ENCODE measurements at places on chromosomes 3 and 15. TPM values are rescaled to one million over a fixed set of nuclear protein-coding genes. Genes with fewer than 3 reads are reported as not detected.

The NDUFB5 gene
- 126 TPM for polyA plus RNA-seq

The RGMA gene
- 0.65 TPM for polyA plus RNA-seq

DNA sequence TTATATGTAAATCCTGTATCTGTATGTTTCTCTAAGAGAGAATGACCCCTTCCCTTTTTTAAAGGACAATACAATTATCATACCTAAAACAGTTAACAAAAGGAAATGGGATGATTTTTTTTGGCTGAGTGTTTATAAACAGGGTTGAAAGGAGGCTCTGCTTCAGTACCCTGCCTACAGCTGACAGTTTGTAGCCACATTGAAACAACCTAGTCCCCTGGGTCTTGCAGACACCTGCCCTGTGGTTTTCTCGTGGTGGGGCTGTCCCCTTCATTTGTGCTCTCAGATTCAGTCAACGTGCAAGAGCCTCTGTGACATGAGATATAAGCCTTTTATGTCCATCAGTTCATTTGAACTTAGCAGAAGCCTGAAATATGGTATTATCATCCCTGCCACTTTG is 2.3 kb upstream of the HMCES start:
- DNase-seq: no peak

DNA sequence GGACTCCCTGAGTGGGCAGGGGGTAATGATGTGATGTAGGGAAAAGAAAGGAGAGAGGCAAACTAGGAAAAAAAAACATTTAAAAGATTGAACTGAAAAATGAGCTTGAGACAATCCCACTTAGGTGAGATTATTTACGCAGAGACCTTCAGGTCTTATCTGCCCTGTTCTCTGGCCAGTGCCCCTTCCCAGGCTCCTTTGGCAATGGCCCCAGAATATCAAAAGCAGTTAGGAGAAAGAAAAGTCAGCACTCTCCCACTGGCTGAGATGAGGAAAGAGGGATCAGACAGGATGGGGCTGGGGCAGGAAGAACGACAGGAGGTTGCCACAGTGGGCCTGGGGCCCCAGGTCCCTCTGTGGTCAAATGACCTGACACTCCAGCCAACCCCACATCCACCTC is 105.4 kb downstream of the MEGF11 start:
- no peak for DNase-seq

The IL5RA gene
- not detected for polyA plus RNA-seq

GRCh38 chr15:63628123-63628822 is 31.1 kb downstream of the FBXL22 start:
- DNase-seq: no peak

DNA sequence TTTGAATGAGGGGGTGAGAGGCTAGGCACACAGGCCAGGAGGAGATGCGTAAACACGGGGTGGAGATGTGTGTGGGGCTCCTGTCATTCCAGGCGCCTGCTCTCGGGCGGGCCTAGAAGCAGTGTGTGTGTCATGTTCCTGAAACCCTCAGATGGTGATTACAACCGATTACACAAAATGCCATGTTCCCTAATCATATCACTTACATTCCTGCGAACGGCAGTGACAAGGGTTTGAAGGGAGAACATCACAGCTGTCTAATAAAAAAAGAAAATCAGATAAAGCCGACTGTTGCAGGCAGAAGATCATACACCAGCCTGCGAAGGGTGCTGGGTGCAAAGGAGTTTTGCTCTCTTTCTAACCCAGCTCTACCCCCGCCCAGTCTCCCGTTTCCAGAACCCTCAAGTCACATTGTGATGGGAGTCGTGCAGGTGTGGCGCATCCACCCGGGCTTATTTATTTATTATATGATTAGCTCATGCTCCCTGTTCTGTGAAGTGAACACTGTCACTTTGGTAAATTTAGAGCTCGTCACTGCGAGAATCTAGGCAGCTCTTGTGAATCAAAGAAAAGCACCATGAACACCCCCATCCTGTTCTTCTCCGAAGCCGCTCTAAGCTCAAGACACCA is 140.3 kb downstream of the NR2F2 start:
- no peak for DNase-seq
